ENCODE measurements at places on chromosomes 1 and 21. TPM values are rescaled to one million over a fixed set of nuclear protein-coding genes. Genes with fewer than 3 reads are reported as not detected.

The TEX38 gene
- total RNA-seq, result not detected

The CCDC190 gene
- total RNA-seq, result not detected

GRCh38 chr1:102099916-102100315, 103.2 kb upstream of the OLFM3 start:
- DNase-seq, result no peak

DNA sequence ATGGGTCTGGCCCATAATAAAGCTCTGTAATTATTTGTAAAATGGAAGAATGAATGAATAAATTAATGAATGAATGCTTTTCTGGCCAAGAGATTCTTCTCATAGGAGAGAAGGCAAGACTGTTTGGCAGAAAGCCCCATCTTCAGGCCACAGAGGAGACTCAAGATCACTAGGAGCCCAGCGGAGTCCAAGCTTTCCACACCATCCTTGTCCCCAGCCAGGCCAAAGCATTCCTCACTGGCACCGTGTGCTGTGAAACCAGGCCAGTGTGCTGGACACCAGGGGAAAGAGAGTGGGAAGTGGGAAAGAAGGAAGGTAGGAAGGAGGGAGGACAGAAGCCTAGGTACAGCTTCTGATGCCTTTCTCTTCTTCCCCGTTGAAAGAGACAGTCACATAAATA, 86.4 kb downstream of the PLXNA2 start:
- DNase-seq, result no peak

DNA sequence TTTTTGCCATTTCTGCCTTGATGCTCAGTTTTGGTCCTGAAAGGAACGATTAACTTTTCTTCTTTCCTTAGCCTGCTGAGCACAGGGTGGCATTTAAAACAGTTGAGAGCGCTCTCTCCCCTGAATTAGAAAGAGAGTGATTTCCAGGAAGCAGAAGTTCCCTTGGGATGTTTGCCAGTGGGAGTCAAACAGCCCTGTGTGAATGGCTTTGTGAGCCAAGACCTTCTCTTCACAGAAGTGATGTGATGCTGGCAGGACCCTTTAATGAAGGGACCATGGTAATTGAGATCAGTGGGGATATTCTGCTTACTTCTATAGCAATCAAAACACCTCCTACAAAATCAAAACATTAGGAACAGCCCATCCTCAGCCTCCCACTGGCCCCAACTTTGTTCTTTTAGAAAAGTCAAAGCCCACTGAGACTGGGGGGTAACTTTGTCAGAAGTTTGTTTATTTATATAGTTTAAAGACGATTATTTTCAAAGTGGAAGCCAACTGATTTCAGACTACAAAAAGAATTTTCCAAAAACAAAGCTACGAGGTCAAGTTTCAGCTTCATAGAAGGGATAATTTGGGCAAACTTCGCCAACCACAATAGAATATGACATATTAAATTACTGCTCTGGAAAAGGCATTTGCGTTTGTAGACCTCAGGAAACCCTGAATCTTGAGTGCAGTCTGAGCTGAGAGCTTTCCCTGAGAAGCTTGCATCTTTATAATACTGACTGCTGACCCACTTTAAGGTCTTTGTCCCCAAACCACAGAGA, 122.7 kb downstream of the GABPA start:
- DNase-seq, result no peak

DNA sequence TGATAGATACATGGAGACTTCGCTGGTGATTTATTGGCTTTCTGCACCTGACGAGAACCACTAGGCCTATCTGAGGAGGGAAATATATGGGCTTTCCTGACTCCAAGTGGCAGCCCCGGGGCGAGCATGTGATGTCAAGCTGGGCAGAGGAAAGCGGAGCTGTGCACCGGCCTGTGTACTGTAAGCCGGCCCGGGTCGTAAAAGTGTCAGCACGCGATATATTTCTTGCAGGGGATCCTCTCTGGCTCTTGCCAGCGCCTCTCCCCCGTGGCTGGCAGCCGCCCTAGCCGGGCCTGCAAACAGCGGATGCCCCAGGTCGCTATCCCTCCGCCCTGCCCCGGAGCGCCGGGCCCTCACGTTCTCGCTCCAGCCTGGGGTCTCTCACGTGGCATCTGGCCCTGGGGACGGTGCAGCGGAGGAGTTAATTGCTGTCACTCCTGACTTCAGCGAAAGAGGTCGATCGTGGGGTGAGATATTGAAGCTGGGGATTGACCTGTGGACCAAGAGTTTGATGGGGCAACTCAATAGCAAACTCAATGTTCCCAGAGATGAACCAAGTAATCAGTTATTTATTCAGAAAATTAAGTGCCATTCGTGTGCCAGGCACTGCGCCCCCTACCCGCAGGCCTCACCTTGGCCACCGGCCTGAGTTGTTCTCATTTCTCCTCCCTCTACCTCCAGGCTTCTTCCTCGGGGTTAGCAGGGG, 41.0 kb upstream of the HAO2 start:
- peak; percentile 55 for DNase-seq

Data from activated CD4-positive, alpha-beta T cell treated with anti-CD3 and anti-CD28 coated beads for 36 hours (primary cell).